ENCODE measurements at places on chromosomes 5 and 9.

DNA sequence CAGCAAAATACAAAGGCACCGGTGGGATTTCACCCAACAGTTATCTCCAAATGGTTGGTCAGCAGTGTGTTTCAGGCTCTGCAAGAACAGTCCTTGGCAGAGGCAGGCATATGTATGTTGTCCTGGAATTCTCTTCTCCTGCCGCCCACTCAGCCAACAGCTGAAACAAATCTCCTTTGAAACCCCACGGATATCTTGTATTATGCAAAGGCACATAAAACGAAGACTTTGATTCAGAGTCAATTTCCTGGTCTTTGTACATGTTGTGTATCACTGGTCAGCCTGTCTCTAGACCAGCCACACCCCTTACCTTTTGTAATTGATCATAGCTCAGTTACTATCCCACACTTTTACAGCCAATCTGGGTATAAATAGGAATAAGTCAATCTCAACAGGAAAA is 29.2 kb downstream of the FREM1 start:
- DNase-seq, result no peak

- DNase-seq, result no peak
Observed at GRCh38 chr5:82593481-82593880, 315.3 kb upstream of the RPS23 start.

- DNase-seq, result no peak
Observed at GRCh38 chr5:159901772-159902171, 14.5 kb upstream of the ADRA1B start.

DNA sequence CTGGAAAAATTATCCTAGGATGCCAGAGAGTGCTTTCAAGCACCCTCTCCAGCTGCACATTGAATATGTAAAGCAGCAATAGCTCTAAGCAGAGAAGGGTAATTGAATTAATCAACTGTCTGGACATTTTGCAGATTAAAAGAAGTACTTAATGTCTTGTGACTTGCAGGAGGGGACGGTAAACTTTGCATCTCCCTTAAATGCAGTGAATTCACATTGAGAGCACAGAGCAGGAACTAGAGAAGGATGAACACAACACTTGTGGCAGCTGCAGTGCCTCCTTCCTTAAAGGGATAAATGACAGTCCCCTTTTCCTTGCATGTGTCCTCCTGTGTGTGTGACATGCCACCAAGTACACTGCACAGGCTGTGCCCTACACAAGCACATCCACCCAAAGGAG is 7.4 kb upstream of the CDK5RAP2 start:
- DNase-seq, result no peak
